ENCODE measurements at places on chromosomes 5 and 9.

DNA sequence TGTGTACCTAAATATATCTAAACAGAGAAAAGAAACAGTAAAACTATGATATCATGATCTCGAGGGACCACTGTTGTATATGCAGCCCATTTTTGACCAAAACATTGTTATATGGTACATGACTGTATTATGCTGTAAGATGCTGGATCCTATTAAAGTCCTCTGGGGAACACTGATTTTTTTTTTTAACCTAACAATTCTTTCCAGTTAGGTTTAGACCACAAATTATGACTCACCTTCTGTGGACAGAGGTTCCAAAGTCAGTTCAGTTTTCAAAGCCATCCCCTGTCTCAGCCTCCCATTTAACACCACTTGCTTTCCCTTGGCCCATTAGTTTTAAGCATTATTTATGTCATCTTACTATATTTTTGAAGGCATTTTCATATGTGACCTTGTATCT, 27.1 kb downstream of the TRMO start:
- DNase-seq, result no peak

DNA sequence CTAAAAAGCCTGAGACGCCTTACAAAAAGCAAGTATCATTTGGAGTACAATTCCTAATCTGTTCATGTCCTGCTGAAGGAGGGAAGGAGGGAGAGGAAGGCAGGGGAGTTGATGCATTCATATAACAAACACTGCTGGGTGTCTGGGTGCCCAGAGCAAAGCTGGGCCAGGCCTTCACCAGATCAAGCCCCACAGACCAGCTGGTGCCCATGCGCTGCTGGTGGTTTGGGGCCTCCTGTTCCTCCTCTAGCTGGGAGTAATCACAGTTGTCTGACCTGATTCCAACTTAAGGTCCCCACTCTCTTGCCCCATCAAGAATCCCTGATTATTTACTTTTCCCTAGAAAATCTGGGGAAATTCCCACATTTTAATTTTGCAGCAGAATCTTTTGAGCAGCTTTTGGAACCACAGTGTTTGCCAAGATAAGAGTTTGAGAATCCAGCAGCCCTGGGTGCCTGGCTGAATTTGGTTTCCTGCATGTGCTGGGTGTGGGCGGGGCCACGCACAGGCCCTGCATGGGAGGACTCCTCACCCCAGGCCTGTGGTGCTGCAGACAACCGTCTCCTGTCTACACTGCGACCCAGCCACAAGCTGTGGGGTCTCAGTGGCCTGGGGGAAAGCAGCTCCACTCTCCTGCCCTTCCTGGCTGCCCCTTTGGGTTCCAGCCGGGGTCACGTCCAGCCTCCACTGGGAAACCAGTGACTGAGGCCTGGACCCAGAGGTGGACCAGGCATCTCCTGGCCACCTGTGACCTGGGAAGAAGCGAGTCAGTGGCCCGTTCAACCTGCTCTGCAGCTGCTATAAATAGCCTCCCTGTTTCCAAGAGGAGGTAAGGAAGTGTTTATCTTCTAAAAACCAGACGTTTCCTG, 47.5 kb downstream of the NEURL1B start:
- no peak for DNase-seq

GRCh38 chr9:128082151-128082550, 14.1 kb downstream of the SLC25A25 start:
- DNase-seq, result no peak

DNA sequence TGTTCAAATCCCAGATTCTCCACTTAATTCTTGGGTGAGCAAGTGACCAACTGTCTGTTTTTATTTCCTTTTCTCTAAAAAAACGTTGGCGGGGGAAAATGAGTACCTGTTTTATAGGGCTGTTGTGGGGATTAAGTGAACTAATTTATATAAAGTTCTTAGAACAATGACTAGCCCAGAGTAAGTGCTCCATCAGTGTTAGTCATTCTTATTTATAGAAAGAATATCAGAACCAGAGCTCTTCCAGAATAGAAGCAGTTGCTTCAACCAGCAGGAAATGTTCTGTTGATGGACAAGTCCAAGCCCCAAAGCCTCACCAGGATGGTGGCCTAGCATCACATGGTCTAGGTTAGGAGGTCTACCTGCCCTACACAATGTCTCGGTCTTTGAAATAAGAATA, 379.2 kb downstream of the ACTL7B start:
- DNase-seq, result no peak

DNA sequence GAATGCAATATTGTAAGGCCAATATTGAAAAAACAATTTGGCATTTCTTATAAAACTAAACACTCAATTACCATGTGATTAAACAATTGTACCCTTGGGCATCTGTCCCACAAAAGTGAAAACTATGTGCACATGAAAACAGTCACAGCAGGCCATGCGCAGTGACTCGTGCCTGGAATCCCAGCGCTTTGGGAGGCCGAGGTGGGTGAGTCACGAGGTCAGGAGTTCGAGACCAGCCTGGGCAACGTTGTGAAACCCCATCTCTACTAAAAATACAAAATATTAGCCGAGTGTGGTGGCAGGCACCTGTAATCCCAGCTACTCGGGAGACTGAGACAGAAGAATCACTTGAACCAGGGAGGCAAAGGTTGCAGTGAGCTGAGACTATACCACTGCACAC, 343.7 kb downstream of the DMRTA1 start:
- DNase-seq, result no peak

- DNase-seq, result no peak
These were observed 672.1 kb upstream of the RIOK2 start for GRCh38 chr5:97854871-97855762.

- no peak for DNase-seq
These were observed 19.7 kb downstream of the ANXA2R start for GRCh38 chr5:43020399-43020746.

GRCh38 chr5:153718713-153719112, 228.2 kb downstream of the GRIA1 start:
- DNase-seq, result no peak

Measured in BJ (cell line).